Stimulated activated CD4-positive, alpha-beta T cell treated with anti-CD3 and anti-CD28 coated beads, Interleukin-4, amount 100 ng/mL, for 24 hours (primary cell): ENCODE measurements at places on chromosomes 13 and 19.

DNA sequence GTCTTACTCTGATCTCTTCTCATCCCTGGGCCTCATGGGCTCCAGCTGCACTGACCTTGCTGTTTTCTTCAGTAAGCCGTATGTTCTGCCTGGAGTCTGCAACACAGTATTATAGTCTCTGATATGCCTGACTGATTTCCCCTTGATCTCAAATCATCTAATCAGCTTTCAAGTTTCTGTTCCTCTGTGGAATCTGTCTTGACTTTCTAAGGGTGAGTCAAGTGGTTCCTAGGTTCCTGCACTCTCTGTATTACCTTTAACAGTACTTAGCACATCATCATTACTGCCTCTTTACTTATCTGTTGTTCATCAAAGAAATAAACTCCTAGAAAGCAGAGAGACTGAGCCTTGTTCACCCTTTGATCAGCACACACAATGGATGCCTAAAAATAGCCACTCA is 350.7 kb downstream of the LMO7 start:
- DNase-seq = no peak

DNA sequence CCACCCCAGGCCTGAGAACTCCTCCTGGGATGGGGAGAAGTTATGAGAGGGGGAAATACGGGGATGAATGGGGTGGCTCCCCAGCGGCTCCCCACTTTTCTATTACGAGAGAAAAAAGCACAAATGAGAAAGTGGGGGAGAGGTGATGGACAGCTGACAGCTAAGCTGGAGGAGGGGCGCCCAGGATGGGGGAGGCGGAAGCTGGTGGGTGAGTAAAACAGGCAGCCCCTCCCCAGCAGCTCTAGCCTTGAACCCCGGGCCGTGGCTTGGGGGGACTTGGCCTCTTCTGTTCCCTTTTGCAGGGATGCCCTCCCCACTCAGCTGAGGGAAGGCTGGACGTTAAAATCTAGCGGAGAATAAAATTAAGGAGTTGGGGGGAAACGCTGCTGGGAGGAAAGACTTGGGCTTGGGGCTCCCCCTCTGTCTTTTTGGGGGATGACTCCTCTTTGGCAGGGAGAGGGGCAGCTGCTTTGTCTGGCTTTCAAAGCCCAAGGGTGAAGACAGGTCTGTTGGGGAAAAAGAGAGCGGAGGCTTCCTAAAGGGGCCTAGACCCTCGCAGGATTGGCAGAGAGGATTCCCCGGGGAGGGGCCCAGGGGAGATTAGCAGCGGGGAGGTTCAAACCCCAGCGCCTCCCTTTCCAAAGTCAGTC is 1.4 kb upstream of the SAMD1 start:
- DNase-seq = no peak

GRCh38 chr13:98134901-98135300 is 8.0 kb upstream of the FARP1 start:
- no peak for DNase-seq

GRCh38 chr19:34209726-34210125 is 37.4 kb downstream of the LSM14A start:
- no peak for DNase-seq

DNA sequence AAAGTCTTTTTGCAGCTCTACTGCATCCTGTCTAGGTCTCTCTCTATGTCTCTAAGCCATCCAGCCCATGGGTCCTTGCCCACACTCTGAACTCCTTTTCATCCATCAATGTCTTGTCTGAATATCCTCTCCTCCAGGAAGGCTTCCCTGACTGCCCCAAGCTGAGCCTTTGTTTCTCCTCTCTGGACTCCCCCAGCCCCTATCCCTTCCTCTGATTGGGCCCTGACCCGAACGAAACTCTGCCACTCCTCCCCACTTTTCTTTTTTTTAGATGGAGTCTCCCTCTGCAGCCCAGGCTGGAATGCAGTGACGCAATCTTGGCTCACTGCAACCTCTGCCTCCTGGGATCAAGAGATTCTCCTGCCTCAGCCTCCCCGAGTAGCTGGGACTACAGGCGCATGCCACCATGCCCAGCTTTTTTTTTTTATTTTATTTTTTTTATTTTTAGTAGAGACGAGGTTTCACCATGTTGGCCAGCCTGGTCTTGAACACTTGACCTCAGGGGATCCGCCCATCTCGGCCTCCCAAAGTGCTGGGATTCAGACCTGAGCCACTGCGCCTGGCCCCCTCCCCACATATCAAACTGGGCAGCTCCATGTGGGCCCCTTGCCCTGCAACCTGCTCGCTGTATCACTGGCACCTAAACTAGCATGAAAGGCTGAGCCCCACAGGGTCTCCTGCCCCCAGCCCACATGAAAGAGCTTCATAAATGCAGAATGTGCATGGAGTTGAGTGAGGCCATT is 870 bp upstream of the UNC13A start:
- DNase-seq = no peak

DNA sequence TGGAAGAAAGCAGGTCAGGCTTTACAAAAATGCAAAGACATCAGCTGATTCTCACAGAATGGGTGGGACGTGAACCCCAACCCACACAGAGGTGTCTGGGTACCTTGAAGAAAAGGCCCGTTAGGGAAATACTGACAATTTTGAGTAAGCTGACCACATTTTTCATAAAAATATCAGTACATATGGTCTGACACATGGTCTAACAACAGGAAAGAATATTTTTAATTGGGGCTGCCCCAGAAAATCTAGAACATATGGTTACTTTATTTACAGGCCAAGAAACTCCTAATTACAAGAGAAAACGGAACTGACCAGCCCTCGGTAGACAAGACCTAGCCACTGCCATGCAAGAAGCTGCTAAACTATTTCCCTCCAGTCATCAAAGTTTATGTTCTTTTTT is 48.7 kb upstream of the ITM2B start:
- DNase-seq = no peak

- no peak for DNase-seq
Observed at GRCh38 chr13:44075113-44075512, 195.4 kb downstream of the LACC1 start.

DNA sequence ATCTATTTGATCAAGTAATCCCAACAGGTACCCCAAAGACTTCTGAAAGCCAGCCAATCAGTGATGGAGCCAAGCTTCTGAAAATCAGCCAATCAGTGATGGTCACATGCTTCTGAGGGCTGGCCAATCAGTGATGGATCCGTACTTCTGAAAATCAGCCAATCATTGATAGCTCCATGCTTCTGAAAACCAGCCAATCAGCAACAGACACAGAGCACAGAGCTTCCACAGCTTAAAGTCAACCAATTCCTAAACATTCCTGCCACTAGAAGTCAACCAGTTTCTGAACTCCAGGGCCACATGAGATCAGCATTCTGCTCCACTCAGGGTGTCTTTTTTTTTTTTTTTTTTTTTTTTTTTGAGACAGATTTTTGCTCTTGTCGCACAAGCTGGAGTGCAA is 8.2 kb upstream of the HSD17B14 start:
- DNase-seq = no peak

- no peak for DNase-seq
Observed at GRCh38 chr19:16117594-16118033, 5.9 kb downstream of the RAB8A start.

- no peak for DNase-seq
Observed at GRCh38 chr19:9622531-9622930, 1.5 kb upstream of the ZNF561 start.

DNA sequence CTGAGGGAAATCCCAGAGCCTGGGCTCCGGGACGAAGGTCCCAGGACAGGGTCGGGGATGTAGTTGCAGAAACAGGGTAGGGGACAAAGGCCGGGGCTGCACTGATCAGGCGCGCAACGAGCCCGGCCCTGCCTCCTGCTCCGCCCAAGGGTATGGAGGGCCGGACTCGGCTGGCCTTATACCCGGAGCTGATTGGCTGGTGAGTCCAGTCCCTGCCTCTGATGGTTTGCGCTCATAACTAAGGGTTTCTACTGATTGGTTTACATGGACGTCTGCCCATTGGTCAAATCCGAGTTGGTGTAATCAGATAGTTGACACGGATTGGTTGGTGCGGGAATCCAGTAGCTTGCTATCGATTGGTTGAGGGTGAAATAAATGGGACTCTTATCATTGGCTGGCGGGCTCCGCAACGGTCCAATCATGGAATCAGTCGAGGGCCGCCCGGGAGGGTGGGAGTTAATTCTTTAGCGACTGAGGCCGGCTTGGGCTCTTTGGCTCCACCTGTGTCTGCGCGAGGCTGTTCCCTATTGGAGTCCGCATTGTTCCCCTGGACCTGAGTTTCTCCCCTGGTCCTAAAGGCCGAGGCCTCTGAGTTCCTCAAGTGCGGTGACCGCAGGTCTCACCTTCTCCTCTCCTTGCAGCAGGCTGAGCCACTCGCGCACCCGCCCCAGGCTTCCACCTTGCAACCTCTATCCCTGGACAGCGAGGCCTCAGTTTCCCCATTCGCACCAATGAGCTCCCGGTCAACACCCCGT is 570 bp upstream of the MPND start:
- peak; percentile 93 for DNase-seq

GRCh38 chr13:28755546-28755870 is 36.7 kb upstream of the SLC46A3 start:
- no peak for DNase-seq
